ENCODE measurements at places on chromosomes 5 and 9. TPM values are rescaled to one million over a fixed set of nuclear protein-coding genes. Genes with fewer than 3 reads are reported as not detected.

- no peak overlapping the region for H3K27ac ChIP-seq
- no peaks in the 10 kb centered on the region for H3K36me3 ChIP-seq
- no peaks in the 10 kb centered on the region for H3K27me3 ChIP-seq
- H3K4me1 ChIP-seq = peaks cover 4% of the 10 kb centered on the region
Measured at GRCh38 chr5:54383941-54384340, 71.6 kb upstream of the HSPB3 start.

DNA sequence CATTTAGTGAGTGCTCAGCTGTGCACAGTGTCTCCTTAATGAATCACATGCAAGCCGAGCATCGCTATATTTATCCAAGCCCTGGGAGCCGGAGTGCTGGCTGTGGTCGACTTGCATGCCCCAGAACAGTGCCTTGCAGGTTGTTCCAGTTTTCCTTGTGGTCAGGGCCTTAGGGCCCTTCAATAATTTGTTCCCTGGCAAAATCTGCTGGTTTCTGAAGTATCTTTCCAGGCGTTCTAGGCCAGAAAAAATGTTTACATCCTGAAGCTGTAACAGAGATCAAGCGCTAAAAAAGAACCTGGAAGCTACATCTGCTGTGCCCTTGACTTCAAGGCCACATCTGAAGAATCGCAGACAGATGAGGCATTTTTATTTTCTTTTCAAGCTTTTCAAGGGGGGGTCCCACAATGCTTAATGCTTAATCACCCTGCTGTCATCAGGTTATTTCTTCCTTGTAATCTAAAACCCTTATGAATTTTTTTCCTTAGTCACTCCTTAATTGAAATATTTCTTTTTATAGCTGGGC is 105.8 kb downstream of the DOCK2 start:
- no peaks in the 10 kb centered on the region for H3K36me3 ChIP-seq
- H3K27ac ChIP-seq = no peak overlapping the region
- no peak for DNase-seq
- H3K4me1 ChIP-seq = no peaks in the 10 kb centered on the region
- no peaks in the 10 kb centered on the region for H3K27me3 ChIP-seq
- H3K4me3 ChIP-seq = no peak overlapping the region

GRCh38 chr5:164224236-164224635 is 718.8 kb downstream of the MAT2B start:
- H3K4me1 ChIP-seq = no peaks in the 10 kb centered on the region
- no peaks in the 10 kb centered on the region for H3K36me3 ChIP-seq
- DNase-seq = no peak

- DNase-seq = no peak
- peak within 1 kb of the TSS; percentile 96 for H3K27ac ChIP-seq
- no peaks in the 10 kb centered on the region for H3K27me3 ChIP-seq
- H3K4me1 ChIP-seq = peaks cover 29% of the 10 kb centered on the region
- H3K36me3 ChIP-seq = no peaks in the 10 kb centered on the region
Measured at GRCh38 chr5:132777209-132778069, at the start of gene SEPTIN8. TSS of gene SEPTIN8 (minus strand) at chr5:132777239. CDS start at chr5:132777137, 102 bp downstream.

- H3K4me1 ChIP-seq = no peaks in the 10 kb centered on the region
- no peaks in the 10 kb centered on the region for H3K27me3 ChIP-seq
- no peak overlapping the region for H3K4me3 ChIP-seq
- H3K27ac ChIP-seq = no peak overlapping the region
- no peak for DNase-seq
Measured at GRCh38 chr5:160297776-160298175, 14.6 kb downstream of the CCNJL start.

GRCh38 chr5:180126716-180127681 is 55.4 kb upstream of the RNF130 start:
- DNase-seq = no peak
- no peak overlapping the region for H3K27ac ChIP-seq
- H3K27me3 ChIP-seq = peaks cover 5% of the 10 kb centered on the region
- no peaks in the 10 kb centered on the region for H3K4me1 ChIP-seq
- H3K36me3 ChIP-seq = no peaks in the 10 kb centered on the region

- no peak overlapping the region for H3K4me3 ChIP-seq
- H3K4me1 ChIP-seq = no peaks in the 10 kb centered on the region
- H3K36me3 ChIP-seq = no peaks in the 10 kb centered on the region
- no peaks in the 10 kb centered on the region for H3K27me3 ChIP-seq
- H3K27ac ChIP-seq = no peak overlapping the region
Measured at GRCh38 chr5:155996123-155996522, 330.8 kb upstream of the SGCD start.

GRCh38 chr5:144451187-144451973 is 280.7 kb downstream of the KCTD16 start:
- H3K27ac ChIP-seq = no peak overlapping the region
- DNase-seq = no peak
- H3K4me1 ChIP-seq = no peaks in the 10 kb centered on the region
- no peaks in the 10 kb centered on the region for H3K27me3 ChIP-seq

Gene NSA2
- 103 TPM for total RNA-seq

Gene ANGPTL2
- 19.6 TPM for total RNA-seq

Gene PCDHA11
- total RNA-seq = not detected

Gene SLC25A48
- not detected for total RNA-seq

Data from ascending aorta (tissue), 2 donors.